NCI-H510A (cell line): ENCODE measurements at places on chromosomes 2 and 18.

DNA sequence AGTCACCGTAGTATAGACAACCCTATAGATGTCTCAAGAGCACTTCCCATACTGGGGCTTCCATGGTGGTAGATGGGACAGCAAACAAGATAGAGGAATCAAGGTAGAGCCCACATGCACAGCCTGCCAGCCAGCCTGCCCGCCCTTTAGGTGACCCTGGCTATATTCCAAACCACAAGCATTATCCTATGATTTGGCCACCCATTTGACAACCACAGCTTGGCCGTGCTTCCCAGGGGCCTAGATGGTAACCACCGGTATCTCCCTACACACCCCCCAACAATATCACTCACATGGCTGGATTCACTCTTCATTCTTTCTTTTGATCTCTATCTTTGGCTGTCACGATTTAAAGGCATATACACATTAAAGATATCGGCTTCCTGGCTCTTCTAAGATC lies 85.3 kb downstream of the CDK15 start:
- no peak for DNase-seq

DNA sequence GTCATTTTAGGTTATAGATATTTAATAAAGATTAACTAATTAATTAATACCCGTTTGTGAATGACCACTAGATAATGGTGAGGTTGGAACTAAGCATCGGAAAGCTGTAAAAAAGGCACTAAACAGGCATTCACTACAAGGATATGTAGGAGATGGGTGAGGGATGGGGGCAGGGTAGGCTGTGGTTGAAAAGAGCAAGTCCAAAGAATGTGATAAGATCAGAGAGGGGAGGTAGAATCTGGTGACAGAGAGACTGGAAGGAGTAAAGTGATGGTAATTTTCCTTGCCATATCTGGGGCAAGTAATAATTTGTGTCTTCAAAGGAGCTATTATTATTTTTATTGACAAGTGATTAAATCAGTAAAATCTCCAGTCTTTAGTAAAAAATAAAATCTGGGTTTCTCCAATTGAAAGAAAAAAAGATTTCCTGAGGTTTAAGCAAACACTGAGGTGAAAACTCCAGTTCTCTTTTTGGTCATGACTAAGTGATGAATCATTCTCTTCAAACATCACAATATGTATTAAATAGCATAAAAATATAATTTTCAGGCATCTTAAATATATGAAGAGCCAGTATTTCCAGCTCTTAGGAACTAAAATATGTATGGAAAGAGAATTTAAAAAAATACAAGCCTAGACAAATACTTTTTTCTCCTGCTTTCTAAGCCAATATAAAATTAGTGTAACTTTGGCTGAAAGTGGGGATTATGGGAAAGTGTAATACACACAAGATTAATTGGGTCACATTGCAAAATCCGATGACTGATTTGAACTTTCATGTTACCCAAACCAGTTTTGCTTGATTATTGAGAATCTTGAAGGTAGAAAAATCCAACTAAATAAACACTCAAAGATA lies 259.1 kb upstream of the RBMS1 start:
- DNase-seq = no peak

GRCh38 chr2:203811491-203812221 lies 55.9 kb upstream of the CTLA4 start:
- no peak for DNase-seq

DNA sequence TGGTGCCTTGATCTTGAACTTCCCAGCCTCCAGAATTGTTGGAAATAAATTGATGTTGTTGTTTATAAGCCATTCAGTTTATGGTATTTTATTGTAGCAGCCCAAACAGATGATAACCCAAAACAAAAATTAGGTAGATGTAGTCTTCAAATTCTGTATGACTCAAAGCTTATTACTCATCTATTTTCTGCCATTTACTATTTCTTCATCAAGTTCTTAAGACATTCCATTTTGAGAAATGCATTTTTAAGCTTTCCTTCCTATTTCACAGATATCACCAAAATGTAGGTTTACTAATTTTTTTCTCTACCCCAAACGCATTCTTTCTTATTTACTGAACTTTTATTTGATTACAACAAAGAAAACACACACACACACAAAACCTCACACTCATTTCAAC lies 148.2 kb downstream of the RND3 start:
- no peak for DNase-seq

DNA sequence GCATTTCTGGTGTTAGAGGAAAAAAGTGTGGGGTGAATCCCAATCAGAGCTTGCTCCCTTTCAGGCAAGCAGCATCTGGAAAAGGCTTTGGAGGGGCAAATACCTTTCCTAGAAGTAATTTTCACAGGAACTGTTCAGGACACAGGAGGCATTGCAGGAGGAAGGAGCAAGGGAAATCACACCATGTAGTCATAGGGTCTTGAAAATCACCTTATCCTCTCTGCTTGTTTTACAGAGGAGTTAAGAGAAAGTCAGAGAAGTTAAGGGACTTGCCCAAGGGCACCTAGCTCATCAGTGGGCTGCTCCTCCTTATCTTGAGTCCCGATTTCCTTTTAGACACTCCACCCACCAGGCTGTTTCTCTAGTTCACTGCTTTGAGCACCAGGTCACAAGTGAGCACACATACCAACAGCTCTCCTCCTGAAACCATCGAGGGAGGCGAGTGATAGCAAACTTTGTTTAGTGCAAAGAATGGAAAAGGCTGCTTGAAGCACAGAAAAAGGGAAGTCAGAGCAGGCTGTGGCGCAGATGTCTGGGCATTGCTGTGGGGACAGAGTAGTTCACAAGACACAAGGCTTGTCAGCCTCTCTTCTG lies 89.2 kb upstream of the CXCR4 start:
- DNase-seq = no peak

GRCh38 chr18:13501891-13502290 lies 224.5 kb downstream of the FAM210A start:
- DNase-seq = no peak

DNA sequence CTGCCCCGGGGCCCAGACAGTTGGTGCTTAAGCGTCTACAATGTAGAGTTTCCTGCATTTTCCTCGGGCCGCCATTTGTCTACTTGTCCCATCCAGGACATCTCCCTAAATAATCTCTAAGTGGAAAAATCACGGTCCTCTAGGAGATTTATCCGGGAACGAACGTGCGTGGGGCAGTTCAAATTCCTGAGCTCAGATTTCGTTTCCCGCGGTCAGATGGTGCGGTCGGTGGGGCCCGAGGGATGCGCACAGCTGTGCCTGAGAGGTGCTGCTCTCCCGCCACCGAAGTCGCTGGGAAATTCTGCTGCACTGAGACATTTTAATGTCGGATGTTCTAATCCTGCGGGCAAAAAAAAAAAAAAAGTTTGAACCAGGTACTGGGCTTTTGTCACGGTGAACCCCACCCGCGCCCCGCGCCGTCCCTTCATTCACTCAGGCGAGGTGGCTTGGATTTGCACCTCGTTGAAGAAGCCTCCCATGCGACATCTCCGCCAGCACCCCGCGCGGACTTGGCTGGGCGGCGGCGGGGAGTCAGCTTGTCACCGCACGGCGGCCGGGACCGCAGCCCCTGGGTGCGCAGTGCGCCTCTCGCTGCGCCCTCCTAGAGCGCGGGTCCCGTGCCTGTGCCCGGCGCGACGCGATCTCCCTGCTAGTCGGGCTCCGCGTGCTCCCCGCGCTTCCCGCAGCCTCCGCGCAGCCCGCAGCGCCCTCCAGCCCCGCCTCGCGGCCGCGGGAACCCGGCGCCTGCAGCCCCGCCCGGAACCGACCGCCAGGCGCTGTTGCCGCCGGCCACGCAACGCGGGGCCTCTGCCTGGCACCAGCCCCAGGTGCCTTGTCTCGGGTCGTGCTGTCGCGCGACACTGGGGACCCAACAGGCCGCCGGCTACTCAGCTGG lies 191.9 kb upstream of the TCF4 start:
- DNase-seq = no peak

- no peak for DNase-seq
Observed at GRCh38 chr2:216306868-216307267, 65.4 kb downstream of the MARCHF4 start.

GRCh38 chr2:157046396-157046795 lies 211.1 kb upstream of the GALNT5 start:
- no peak for DNase-seq

GRCh38 chr2:159853101-159853500 lies 55.1 kb upstream of the CD302 start:
- no peak for DNase-seq

- no peak for DNase-seq
Observed at GRCh38 chr2:62897187-62897827, 153.3 kb upstream of the OTX1 start.

- no peak for DNase-seq
Observed at GRCh38 chr18:22335731-22336198, 82.0 kb downstream of the CTAGE1 start.

DNA sequence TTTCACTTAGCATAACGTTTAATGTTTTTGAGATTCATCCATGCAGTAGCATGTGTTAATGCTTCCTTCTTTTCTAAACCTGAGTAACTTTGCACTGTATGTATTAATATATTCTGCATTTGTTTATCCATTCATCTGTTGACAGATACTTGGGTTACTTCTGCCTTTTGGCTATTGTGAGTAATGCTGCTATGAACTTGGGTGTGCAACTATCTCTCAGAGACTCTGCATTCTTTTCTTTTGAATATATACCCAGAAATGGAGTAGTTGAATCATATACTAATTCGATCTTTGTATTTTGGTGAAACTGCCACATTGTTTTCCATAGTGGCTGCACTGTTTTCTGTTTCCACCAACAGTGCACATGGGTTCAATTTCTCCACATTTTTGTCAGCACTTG lies 128.3 kb downstream of the SH3BP4 start:
- no peak for DNase-seq

GRCh38 chr2:118449401-118449800 lies 361.1 kb downstream of the INSIG2 start:
- DNase-seq = no peak

GRCh38 chr2:29202819-29203495 lies 87.7 kb downstream of the CLIP4 start:
- no peak for DNase-seq

GRCh38 chr18:59961070-59961469 lies 61.3 kb downstream of the PMAIP1 start:
- peak; percentile 36 for DNase-seq

- no peak for DNase-seq
Observed at GRCh38 chr18:62867534-62867933, 152.2 kb downstream of the PHLPP1 start.

DNA sequence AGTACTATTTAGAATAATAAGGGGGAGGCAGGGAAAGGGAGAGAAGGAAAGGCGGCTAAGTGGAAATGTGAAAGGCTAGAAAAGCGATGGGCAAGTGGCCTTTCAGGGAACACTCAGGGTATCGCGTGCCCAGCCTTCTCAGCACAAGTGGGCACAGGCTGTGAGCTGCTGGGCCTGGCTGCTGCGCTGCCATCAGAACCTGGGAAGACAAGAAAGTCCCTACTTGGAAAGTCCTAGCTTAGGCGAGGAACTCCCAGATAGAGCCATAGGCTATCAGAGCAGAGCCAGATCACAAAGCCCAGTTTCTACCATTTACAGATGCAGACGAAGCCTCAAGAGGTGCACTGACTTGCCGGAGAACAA lies 9.8 kb upstream of the FZD7 start:
- no peak for DNase-seq

DNA sequence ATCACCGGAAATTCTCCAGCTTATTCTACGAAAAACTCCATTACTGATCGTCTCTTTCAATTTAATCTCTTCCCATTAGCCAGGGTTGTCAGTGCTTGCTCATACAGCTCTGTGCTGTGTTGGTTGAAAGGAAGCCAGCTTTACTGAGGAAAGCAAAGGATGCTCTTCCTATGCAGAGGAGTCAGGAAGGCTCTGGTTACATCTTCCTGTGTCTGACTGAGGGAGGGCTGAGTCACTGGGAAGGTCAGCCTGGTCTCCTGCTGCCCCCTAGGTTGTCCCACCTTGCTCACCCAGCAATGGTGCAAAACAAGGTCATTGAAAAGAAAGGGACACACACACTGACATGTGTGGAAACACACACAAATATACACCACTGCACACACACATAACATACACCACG lies 975.6 kb downstream of the DCDC2C start:
- DNase-seq = no peak

- DNase-seq = no peak
Observed at GRCh38 chr2:183179156-183179555, 54.9 kb downstream of the NUP35 start.

DNA sequence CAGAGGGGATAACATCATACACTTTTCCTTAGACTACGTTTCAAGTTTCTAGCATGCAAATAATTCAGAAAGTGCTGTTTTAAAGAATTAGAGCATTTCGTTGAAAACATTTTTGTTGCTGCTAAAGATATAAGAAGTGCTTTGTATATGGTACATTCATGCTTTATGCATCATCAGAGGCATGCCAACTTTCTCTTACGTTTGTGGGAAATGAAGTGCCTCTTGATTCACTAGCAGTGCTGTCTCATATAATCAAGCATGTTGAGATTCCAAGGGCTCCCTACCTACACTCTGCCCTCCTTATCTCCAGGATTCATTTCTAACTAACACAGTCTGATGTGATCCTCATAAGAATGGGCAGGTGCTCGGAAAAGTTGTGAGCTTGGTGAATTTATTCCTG lies 748.6 kb upstream of the DDX18 start:
- no peak for DNase-seq

DNA sequence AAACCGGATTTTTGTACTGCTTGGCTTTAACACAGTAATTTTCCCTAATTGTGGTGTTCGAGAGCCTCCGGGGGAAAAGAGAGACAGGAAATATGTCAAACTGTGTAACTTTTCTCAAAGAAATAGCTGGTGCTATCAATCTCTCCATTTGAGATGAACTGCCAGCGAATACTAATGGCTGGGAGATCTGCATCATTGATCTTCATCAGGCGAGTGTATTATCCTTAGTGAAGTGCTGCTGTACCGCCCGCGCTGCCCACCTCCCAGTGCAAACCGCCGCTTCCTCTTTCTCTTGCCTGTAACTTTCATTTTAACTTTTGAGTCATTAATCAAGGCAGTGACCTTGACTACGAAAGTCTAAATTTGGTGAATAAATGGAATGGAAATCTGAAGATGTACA lies 246.1 kb upstream of the ST6GAL2 start:
- DNase-seq = no peak

- no peak for DNase-seq
Observed at GRCh38 chr2:204608237-204608939, 63.1 kb downstream of the PARD3B start.
